ENCODE measurements at places on chromosomes 5 and 9.

GRCh38 chr9:137671721-137672120, 52.9 kb downstream of the EHMT1 start:
- DNase-seq = no peak

GRCh38 chr5:54753034-54753433, 232.4 kb downstream of the ESM1 start:
- peak; percentile 53 for DNase-seq

DNA sequence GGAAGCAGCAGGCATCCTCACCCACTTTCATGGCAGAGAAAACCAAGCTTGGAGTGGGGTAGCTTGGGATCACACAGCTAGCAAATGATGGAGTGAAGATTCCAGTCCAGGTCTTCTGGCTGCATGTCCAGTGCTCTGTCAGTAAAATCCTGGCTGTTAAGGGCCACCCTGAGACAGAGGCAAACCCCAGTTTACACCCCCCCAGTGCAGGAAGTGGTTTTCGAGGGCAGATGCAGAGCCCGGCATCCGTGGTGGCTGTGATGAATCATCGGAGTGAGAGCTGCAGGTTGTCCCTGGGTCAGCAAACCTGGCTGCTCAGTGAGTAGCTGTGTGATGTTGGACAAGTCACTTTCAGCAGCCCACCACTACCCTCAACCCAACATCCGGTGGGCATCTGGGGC, 115.4 kb downstream of the RGS3 start:
- peak; percentile 80 for DNase-seq

DNA sequence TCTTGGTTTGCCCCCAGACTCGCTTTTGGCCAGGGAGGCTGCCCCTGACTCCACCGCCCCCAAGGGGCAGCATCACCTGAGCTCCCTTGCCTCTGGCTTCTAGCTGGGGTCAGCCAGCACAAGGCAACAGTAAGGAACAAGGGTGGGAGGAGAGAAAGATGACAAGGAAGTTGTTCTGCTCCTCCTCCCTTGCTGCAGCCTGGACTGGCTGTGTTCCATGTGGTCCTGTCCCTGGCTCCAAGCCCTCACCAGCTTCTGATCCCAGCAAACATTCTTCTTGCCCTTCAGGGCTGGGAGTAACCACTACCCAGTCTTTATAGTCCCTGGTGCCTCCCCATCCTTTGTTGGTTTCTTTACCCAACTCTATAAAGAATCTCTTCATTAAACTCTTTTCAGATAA, 100.3 kb upstream of the SPIN1 start:
- DNase-seq = no peak

DNA sequence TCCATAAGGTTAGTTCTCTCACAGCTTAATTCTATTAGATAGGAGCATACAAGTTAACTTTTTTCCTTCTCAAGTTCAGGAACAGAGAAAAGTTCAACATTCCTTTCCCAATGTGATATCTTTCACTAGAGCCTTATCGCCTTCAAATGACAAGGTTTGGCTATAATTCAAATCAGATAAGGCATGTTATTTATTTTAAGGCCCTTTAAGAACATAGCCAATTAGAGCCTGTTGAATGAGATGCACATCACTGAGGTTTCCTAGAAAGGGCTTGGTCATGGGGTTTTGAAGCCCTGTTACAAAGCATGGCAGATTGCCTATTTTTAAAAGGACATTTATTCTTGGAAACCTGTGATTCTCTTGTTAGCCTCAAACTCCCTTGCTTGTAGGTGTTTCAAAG, 123.4 kb downstream of the BASP1 start:
- DNase-seq = no peak

- no peak for DNase-seq
Measured at GRCh38 chr5:155082401-155082800, 68.8 kb downstream of the KIF4B start.

DNA sequence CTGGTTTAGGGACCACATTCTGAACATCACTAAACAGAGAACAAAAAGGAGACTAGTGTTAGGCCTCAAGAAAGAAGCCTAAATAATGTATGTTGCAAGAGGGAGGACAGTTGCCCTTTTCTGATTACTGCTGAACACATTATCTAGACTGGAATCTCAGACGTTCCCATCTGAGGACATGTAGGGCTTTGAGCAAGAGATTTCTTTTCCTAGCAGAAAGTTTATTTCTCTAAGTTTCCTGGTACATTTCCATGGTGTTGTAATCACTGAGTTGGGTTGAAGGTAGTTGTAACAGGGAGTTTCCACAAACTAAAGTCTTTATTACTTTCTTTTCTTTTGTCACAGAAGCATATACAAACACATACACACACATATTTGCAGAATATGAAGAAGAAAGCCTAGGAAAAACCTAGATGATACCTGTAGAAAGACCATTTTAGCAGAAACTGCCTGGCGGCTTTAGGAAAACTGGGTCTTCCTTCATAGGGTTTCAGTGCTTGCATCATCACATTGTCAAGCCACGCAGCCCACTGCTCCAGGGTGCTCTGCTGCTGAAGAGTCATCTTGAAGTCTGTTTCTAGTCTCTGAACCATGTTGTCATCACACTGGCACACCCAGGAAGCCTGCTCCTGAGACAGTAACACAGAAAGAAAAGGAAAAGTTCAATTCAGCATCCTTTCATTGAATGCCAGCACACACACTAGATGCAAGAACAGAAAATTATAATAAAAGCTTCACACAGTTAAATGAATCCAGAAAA, 269.1 kb downstream of the RFX3 start:
- DNase-seq = no peak

DNA sequence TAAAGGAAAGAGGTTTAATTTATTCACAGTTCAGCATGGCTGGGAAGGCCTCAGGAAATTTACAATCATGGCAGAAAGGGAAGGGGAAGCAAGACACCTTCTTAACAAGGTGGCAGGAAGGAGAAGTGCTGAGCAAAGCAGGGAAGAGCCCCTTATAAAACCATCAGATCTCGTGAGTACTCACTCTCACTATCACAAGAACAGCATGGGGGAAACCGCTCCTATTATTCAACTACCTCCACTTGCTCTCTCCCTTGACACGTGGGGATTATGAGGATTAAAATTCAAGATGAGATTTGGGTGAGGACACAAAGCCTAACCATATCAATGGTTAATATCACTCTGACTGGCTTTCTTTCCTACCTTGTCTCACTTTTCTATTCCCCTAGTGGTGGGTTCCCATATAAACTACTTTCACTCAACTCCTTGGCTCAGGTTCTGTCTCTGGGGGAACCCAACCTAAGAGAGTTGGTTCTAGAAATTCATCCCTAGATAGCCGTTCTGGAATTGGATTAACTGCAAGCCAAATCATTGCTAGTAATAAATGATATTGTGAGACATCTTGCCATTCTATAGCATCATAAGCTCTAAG, 749.8 kb upstream of the GRAMD2B start:
- no peak for DNase-seq

GRCh38 chr9:93237540-93237939, 53.6 kb downstream of the WNK2 start:
- DNase-seq = no peak

DNA sequence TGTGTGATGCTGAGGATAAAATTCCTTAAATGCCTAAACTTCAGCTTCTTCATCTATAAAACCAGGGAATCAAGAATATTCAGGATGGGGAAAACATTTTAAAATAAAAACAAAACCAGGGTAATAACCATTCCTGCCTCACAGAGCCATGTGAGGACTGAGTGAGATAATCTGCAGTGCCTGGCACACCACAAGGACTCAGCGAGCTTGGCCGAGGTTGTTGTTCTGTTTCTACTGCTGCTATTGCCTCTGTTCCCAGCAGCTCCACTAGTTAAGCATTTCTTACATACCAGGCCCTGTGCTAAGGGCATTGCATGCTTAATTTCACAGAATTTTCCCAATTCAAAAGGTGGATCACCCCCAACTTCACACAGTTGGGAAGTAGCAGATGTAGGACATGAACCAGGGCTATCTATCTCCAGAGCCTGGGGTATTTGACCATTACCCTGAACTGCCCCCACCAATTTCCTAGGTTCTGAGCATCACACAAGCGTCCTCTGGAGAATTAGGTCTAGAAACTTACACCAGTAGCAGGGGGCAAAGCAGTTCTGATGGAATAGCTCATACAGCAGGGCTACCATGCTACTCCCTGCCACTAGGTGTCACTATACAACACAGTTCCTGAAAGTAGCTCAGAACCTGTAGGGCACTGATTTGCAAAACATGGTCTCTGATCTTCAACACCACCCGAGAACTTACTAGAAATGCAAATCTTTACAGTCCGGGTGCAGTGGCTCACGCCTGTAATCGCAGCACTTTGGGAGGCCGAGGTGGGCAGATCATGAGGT, 74.3 kb downstream of the LRSAM1 start:
- no peak for DNase-seq

DNA sequence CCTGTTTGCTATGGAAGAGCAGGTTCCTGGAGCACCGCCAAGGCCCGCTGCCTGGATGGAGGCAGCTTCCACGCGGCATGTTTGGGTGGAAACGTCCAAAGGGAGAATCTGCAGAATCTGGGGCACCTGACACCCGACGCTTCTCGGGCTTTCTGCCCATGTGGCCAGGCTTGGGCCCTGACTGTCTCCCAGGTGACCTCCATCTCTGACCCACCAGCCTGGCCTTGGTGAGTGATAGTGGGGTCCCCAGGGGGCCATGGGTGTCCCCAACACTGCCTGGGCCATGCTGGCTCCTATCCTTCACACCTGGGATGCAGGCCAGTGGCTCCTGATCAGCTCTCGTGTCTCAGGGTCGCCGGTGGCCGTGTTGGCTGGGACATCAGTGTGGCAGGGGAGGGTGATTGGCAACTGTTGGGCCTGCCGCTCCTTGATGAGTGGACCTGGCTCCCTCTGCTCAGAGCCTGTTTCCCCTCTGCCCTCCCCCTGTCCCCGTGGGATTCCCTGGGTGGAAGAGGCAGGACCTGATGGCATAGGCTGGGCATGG, 34.0 kb downstream of the GLT6D1 start:
- no peak for DNase-seq

GRCh38 chr5:59483971-59484472, 409.5 kb downstream of the PDE4D start:
- DNase-seq = no peak

- no peak for DNase-seq
Measured at GRCh38 chr5:96823900-96824380, 16.2 kb upstream of the ERAP1 start.

- no peak for DNase-seq
Measured at GRCh38 chr9:127216888-127217217, 47.7 kb upstream of the GARNL3 start.

- DNase-seq = no peak
Measured at GRCh38 chr9:99296291-99296951, 74.3 kb downstream of the SEC61B start.

DNA sequence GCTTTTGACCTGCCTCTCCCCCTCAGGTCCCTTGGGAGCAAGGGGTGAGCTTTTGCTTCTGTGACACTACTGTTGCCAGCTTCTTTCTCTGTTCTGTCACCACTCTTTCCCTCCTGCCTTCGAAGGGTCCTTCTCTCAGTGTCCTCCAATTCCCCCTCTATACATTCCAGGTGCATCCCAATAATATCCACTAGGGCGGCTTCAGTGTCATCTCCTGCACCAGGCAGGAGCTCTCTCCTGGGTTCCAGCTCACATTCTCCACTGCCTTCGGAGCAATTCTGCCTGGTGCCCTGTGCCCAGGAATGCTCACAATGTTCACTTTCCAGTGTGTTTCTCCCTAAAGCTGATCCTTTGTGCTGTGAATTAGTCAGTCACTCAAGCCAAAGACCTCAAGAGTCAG, 83.9 kb upstream of the CXCL14 start:
- DNase-seq = no peak

- DNase-seq = no peak
Measured at GRCh38 chr5:116372931-116373597, 201.6 kb downstream of the SEMA6A start.

DNA sequence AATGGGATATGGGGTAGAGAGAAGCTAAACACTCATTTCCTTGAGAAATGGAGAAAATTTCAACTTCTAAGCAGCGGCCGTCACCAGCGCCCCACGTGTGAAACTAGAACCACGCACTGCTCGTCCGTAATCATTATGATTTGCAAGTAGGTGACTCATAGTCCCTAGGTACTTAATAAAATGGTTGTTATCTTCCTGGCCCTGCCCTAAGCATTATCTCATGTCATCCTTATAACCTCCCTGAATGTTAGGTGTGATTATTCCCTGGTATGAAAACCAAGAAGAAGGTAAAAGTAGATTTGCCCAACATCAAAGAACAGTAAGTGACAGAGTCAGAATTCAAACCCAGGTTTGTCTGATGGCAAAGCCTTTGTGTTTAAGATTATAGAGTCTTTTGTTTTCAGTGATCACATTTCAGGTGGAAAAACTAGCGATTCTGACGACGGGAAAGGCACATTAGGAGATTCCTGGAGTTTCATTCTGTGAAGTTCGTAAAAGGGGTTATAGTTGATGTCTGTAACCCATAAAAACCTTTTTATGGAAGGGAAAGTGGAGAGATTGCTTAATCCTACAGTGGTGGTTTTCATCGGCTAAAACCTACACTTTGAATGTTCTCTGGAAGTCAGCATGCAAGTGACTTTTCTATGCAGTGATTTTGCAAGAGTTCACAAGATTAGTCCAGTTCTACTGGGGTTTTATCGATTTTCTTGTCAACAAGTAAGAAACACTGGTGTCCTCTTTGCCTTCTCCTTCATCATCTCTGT, 202.9 kb upstream of the WWC1 start:
- no peak for DNase-seq

DNA sequence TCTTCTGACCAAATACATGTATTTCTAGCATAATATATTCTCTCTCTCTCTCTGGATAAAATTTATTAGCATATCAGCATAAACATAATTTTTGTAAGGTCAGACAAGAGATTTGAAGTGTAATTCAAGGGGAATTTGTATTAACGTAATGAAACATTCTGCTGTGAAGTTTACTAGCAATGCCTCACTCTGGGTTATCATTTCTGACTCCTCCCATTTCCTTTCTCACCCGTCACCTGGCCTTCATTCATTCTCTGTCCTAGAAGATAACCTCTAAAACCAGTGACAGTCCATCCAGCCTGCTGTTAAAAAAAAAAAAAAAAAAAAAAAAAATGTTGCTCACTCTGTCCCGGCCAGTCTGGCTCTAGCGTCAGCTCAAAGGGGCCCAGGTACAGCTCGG, 27.1 kb downstream of the GRAMD2B start:
- peak; percentile 29 for DNase-seq

DNA sequence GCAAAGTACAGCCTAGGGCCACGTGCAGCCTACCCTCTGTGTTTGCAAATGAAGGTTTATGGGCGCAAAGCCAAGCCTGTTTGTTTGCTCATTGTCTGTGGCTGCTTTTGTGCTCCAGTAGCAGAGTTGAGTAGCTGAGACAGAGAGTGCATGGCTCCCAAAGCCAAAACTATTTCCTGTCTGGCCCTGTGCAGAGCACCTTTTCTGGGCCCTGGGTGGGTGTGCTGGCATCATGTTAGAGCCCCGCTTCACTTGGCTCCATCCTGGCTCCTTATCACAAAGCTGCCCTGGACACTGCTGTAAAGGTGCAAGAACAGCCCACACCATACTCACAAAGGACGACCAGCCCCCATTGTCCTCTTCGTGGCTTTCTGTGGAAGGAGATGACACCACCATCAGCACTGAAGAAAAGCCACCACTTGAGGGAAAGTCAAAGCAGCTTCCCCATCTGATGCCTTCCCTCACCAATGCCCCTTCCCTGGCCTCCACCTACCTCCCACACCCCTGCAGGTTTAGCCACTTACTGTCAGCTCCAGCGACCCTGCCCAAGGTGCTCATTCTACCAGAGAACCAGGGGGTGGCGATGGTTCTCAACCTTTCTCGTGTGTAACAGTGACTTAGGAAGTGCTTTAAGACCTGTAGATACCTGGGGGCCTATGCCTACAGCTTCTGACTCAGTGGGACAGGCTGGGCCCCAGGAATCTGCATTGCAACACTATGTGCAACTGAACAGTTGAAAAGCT, 23.4 kb downstream of the LCP2 start:
- DNase-seq = no peak

GRCh38 chr9:121638399-121638798, 13.0 kb upstream of the DAB2IP start:
- no peak for DNase-seq
